ENCODE measurements at places on chromosomes 1 and 21.

- no peak for DNase-seq
These were observed 420 bp upstream of the IFI16 start for GRCh38 chr1:159009287-159009686.

- no peak for DNase-seq
These were observed 9.6 kb downstream of the NES start for GRCh38 chr1:156667610-156667967.

DNA sequence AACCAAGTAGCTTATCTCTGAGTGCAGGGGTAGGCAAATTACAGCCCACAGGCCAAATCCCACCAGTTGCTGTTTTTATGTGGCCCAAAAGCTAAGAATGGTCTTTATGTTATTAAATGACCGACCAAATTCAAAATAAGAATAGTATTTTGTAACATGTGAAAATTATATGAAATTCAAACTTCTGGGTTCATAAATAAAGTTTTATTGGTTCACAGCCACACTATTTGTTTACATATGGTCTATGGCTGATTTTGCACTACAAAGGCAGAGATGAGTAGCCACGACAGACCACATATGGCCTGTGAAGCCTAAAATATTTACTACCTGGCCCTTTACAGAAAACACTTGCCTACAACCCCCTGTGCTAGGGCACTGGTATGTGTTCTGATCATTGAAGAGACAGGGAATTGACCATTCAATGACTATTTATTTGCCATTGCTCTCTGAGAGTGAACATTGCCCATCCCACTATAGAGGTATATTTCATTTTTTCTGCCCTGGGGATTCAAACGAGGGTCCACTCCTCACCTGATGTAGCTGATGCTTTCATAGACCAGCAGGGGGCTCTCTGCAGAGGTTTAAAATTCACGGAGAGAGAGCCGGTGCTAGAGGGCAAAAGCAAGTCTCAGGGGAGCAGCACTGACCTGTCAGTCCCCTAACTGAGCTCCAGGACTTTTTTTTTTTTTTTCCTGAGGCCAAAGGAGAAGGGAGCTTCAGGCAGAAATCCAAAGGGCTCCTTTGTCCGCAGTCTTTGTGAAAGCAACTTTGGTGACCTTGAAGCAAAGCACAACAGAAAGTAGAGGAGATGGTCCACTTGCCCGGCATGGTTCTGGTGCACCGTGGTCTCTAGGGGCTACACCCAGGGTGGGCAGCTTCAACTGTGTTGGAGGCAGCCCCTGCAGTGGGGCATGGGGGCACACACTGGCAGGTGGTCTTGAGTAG is 7.3 kb upstream of the GNL2 start:
- DNase-seq, result peak; percentile 56

DNA sequence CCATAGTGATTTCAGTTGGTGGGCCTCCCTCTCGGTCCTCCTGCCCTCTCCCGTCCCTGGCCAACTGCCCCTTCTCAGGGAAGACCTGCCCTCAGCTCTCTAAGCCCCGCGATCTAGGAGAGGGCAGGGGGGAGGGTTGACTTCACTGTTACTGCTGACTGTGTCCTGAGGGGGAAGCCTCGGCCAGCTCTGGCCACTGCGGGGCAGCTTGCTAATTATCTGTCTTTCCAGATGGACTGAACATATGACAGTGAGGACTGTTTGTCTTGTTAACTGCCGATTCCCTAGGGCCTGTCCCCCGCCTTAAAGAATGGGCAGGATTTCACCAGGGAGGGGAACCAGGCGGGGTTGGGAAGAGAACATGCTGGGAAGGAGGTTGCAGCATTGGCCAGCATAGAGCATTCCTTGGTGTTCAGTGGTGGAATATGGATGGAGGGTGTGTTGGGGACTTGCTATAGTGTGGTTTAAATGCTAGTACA is 22.9 kb downstream of the NIPAL3 start:
- DNase-seq, result no peak

GRCh38 chr1:147798731-147799130 is 38.3 kb upstream of the GJA5 start:
- no peak for DNase-seq

DNA sequence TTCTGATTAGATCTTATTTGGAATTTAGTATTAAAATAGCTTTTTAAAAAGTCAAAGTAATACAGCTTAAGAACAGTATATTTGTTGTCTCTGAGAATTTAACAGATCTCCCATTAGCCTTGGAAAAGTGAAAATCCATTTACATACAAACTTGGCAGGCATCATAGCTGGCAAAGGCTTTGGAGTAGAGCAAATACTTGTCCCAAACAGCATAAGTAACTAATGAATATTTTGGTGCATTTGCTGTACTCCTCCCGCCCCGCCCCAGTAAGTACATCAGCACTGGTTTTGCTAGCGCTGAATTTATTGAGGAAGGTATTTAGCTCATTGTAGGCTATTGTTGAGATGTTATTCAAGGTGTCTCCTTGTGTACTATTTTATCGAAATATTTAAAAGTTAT is 417.7 kb upstream of the KAZN start:
- no peak for DNase-seq

- DNase-seq, result no peak
These were observed 192.2 kb upstream of the TNR start for GRCh38 chr1:175935566-175936115.

GRCh38 chr1:246753670-246754535 is 29.7 kb downstream of the SCCPDH start:
- DNase-seq, result peak; percentile 54

GRCh38 chr1:89855413-89856123 is 34.7 kb downstream of the LRRC8D start:
- DNase-seq, result no peak

DNA sequence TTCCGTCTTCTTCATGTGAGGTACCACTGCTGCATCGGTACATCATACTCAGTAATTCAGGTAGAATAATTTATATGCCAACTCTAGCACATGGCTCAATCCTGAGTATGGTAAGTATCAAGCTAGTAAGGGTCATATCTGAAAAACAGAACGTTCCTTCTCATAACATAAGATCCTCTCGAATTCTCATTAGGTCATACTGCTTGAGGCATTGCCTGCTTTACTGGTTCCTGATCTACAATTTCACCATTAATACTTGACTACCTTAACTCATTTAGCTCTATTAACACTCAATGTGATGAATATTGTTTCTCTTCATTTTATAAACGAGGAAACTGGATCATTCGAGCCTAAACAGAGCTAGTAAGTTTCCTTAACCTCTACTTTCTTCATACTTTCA is 871.6 kb downstream of the BRINP3 start:
- DNase-seq, result no peak

DNA sequence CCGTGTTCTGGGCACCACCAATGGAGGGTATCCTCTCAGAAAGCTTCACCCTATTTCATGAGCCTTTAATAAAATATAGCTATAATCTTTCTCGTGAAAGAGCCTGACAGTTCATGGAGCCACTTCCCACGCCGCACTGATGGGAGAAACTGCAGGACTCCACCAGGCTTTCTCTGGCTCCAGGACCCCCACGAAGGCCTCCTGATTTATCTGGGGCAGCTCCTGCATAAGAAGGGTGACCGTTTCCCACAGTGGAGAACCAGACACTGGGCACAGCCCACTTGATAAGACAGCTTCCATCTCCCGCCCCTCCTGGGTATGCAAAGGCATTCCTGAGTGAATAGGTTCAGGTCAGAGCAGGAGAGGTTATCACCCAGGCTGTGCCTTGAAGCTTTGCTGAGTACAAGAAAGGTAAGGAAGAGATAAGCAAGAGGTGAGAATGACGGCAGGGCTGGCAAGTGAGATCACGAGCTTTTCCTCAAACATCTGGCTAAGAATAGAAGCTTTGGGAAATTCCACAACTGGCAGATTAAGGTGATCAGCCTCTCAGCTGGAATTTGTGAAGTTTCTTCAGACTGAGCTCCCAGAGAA is 499.8 kb downstream of the KIF26B start:
- DNase-seq, result no peak

DNA sequence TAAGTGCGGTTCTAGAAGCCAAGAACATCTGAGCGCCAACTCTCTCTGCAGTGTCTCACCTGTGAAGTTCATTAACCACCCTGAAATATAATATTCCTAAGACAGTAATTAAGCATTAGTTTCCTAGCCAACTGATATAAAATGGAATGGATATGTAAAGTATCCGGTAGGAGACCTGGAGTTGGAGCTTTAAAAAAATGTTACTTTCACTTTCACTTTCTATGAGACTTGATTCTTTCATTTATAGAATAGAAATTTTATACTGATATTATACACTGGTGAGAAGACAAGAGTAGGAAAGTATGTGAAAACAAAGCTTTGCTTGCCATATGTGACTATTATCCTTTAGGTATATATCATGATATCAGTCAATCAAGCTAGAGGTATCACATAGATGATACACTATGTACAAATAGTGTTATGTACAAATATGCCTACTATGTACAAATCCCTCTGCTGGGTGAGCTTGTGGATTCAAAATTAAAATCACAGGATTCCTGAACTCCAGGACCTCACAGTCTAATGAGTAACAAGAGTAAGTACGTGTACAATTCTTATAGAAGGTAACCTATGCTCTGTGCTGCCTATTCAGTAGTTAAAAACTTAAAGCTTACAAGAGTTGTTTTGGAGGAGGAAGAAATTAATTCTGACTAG is 934.2 kb downstream of the TTLL7 start:
- no peak for DNase-seq

Data from hematopoietic multipotent progenitor cell treated with erythropoietin and hydrocortisone succinate and interleukin-3 and kit ligand, for 15 days (in vitro differentiated cells).